ENCODE measurements at places on chromosomes 6 and 20.

DNA sequence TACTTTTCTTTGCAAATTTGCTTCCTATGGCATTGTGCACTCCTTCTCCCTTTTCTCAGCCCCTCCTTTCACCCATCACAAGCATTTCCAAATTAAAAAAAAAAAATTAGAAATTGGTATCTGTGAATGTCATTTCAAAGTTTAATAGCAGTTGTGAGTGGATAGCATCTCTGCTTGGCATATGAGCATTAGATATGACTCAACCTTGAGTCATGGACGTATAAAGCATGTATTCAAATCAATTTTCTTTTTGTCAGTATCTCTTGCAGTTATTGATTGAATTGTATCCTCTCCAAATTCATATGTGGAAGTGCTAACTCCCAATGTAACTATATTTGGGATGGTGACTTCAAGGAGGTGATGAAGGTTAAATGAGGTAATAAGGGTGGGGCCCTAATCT, 60.1 kb upstream of the MAP3K7 start:
- no peak for DNase-seq

DNA sequence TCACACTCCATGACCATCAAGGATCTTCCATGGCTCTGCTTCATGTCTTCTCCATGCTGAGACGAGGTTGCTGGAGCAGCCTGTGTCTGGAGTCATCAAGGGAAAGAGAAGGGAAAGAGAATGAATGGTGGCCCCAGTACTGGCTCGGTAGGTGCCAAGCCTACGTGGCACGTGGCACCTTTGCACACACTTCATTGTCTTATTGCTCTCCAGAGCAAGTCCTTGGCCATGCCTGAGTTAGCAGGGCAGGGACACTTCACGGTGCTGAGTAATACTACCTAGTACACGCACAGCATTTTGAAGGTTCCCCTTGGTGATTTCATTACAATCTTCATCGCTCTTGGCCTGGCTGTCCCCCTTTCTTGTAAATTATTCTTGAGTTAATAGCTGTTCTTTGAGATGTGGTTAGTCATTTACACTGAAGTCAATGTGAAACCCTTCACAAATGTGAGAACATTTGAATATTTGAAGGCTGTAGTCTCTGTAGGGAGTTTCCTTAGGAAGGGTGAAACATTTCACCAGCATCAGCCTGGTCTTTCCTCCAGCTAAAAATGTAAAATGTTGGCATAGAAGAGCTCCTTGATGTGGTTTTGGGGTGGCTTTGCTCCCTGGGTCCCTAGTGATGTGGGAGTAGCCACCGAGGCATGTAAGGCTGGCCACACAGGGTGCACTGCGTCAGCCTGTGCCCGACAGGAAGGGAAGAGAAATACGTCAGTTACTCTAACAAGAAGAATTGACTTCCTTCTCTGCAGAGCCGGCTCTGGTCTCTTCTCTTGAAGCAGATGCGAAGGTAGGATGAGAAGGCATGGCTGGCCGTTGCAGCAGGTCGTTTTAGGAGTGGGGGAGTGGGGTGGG, at the start of gene SYTL3:
SYTL3 (plus strand) TSS at position 766 of the 855 bp plus-strand sequence. CDS start 13,215 bp downstream, outside the sequence.
- DNase-seq, result no peak

GRCh38 chr20:60272790-60273189, 314.6 kb downstream of the CDH26 start:
- DNase-seq, result no peak

DNA sequence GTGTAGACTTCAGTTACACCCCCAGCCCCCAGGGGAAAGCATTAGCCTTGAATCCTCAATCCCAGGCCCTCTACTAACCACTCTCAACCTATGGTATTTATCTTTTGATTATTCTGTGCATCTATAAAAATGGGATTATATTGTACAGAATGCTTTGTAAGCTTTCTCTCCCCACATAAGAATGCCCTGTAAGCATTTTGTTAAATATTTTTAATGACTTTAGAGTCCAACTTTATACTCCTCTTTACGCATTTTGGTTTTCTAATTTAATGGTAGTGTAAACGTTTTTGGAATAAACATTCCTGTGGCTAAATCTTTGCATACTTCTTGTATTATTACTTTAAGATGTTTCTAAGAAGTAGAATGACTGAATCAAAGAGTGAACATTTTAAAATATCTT, 35.4 kb downstream of the FBXO9 start:
- no peak for DNase-seq
